CD4-positive, alpha-beta memory T cell (primary cell): ENCODE measurements at places on chromosomes 4 and X. TPM values are rescaled to one million over a fixed set of nuclear protein-coding genes. Genes with fewer than 3 reads are reported as not detected.

GRCh38 chrX:46244451-46244850, 300.8 kb downstream of the ZNF674 start:
- no peaks in the 10 kb centered on the region for H3K4me1 ChIP-seq
- H3K27me3 ChIP-seq = no peaks in the 10 kb centered on the region
- H3K27ac ChIP-seq = no peak overlapping the region
- DNase-seq = no peak

DNA sequence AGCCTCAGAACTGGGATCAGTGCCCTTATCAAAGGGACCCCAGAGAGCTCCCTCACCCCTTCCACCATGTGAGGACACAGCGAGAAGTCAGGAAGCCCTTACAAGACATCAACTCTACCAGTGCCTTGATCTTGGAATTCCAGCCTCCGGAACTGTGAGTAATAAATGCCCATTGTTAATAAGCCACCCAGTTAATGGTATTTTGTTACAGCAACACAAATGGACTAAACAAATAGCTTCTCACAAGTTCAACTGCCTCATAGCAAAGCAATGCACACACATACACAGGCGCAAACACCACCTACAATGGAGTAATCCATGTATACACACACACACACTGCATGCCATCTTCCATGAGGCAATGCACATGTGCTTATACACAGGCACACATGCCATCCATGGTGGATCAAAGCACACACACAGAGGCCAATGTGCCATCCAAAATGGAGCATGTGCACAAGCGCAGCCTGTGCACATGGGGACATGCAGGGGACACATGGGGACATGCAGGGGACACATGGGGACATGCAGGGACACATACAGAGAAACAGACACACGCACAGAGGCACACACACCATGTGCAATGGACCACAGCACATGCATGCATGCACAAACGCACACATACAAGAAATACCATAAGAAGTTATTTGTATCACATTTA, 137.6 kb upstream of the TBL1X start:
- no peaks in the 10 kb centered on the region for H3K4me1 ChIP-seq
- no peak overlapping the region for H3K27ac ChIP-seq
- H3K4me3 ChIP-seq = no peak overlapping the region
- H3K27me3 ChIP-seq = no peaks in the 10 kb centered on the region

DNA sequence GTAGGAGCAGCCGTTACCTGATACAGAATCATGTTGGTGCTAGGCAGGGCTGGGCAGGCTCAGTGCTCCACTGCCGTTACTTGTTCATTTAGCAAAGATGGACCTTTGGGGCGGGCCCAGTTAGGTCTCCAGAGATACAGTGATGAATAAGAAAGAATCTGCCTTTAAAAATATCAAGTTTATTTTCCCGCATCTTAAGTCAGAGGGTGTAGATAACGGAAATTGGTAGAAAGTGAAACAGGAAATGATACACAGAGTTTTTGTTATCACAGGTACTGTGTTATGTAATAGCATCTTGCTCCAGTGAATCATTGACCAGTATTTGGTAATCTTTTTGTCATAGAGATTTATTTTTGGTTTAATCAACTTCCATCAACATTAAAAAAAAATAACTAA, 5.5 kb downstream of the TMEM131L start:
- peaks cover 22% of the 10 kb centered on the region for H3K36me3 ChIP-seq
- H3K27me3 ChIP-seq = no peaks in the 10 kb centered on the region
- H3K27ac ChIP-seq = peak overlapping the region; percentile 76
- peaks cover 57% of the 10 kb centered on the region for H3K4me1 ChIP-seq
- peak; percentile 76 for DNase-seq

CLIC2 gene
- total RNA-seq = 0.28 TPM

ZNF711 gene
- 1.3 TPM for total RNA-seq

- H3K4me3 ChIP-seq = no peak overlapping the region
- no peaks in the 10 kb centered on the region for H3K4me1 ChIP-seq
- no peak for DNase-seq
- peaks cover 30% of the 10 kb centered on the region for H3K36me3 ChIP-seq
- H3K27ac ChIP-seq = no peak overlapping the region
These were observed 246.5 kb downstream of the RAPGEF2 start for GRCh38 chr4:159349332-159349731.

- H3K4me1 ChIP-seq = no peaks in the 10 kb centered on the region
- H3K4me3 ChIP-seq = no peak overlapping the region
- H3K27me3 ChIP-seq = no peaks in the 10 kb centered on the region
- no peaks in the 10 kb centered on the region for H3K36me3 ChIP-seq
These were observed 31.1 kb upstream of the PDLIM3 start for GRCh38 chr4:185566425-185566824.

DNA sequence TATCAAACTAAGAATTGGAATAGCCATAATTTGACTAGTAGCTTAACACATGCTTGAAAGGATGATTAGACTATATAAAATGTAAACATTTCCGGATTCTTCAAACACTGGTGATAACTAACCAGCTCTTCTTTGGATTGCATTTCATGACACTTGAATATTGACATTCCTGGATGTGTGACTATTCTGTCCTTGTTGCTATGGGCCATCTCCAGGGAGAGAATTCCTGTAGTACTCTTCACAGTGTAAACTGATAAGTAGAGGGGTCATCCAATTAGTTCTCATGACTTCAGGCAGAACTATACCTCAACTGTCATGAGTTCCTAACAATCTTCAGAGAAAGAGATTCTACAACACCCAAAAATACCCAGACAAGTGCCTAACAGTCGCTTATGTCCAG, 1026.7 kb upstream of the TENM3 start:
- DNase-seq = no peak
- no peaks in the 10 kb centered on the region for H3K4me1 ChIP-seq
- H3K27ac ChIP-seq = no peak overlapping the region
- no peaks in the 10 kb centered on the region for H3K27me3 ChIP-seq
- H3K4me3 ChIP-seq = no peak overlapping the region
- H3K36me3 ChIP-seq = no peaks in the 10 kb centered on the region

- H3K27ac ChIP-seq = no peak overlapping the region
- no peaks in the 10 kb centered on the region for H3K36me3 ChIP-seq
- H3K27me3 ChIP-seq = no peaks in the 10 kb centered on the region
- no peaks in the 10 kb centered on the region for H3K4me1 ChIP-seq
- no peak overlapping the region for H3K4me3 ChIP-seq
These were observed 24.2 kb upstream of the ARHGEF9 start for GRCh38 chrX:63809173-63809572.

GJB1 gene
- not detected for total RNA-seq

- DNase-seq = peak; percentile 2
- H3K27me3 ChIP-seq = no peaks in the 10 kb centered on the region
- no peak overlapping the region for H3K27ac ChIP-seq
These were observed 331.0 kb upstream of the EMCN start for GRCh38 chr4:100848841-100849240.

DNA sequence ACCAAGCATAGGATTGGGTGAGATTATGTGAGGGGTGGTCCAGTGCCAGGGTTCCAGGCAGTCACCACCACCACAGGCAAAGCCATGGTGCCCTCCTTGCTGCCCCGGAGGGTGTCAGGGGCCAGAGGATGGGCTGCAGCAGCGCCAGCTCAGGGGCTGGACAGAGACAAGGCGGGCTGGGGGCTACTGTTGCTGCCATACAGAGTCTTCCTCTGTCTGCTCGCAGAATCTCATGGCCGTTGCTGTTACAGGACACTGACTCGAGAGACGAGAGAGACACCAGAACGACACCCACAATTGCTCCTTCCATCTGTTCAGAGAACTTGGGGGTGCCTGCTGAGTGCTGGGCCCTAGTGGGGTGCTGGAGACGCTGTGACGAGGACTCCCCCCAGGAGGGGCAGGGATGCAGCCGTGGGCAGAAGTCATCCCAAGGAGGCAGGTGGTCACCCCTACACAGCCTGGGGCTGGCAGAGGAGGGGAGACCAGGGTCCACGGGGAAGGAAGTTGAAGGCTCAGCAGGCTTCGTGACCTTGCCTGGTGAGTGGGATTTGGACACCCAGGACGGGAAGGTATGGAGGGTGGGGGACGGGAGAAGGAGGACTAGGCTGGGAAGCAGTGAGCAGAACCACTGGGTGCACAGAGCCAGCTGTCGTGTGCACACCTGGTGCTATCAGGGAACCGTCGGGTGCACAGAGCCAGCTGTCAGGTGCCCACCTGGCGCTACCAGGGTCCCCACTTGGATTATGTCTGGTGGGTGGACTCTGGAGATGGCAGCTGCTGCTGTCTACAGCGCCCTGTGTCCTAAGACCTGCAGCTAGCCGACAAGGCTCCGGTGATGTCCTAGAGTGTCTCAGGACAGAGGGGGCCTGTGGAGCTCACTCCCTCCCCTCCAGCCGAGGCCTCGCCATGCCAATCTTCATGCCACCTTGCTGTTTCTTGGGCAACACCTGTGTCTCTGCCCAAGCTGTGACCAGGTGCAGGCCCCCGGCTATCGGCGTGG, 43.9 kb upstream of the HMX1 start:
- DNase-seq = no peak
- peaks cover 6% of the 10 kb centered on the region for H3K4me1 ChIP-seq
- no peak overlapping the region for H3K27ac ChIP-seq
- H3K4me3 ChIP-seq = no peak overlapping the region
- no peaks in the 10 kb centered on the region for H3K27me3 ChIP-seq

- H3K4me1 ChIP-seq = peaks cover 6% of the 10 kb centered on the region
- H3K27me3 ChIP-seq = no peaks in the 10 kb centered on the region
- no peaks in the 10 kb centered on the region for H3K36me3 ChIP-seq
- DNase-seq = no peak
- no peak overlapping the region for H3K4me3 ChIP-seq
These were observed 33.2 kb upstream of the OCIAD2 start for GRCh38 chr4:48939785-48940184.

DNA sequence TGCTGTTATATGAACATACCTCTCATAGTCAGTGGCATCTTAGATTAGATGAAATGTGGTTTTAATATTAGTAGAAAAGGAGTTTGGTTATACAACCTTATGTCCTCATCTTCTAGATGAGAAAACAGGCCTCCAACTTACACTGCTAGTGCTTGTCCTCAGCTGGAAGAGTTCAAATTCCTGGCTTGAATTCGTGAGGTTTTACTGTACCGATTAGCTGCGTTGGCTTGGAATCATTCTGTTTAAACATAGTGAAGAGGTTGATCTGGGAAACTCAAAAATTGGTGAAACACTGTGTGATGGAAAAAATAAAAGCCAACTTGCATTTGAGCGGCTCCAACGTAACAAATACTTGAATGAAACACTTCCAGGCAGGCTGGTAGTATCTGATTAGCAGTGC, 81.0 kb downstream of the LNX1 start:
- H3K4me1 ChIP-seq = no peaks in the 10 kb centered on the region
- no peak for DNase-seq
- H3K4me3 ChIP-seq = no peak overlapping the region

DNA sequence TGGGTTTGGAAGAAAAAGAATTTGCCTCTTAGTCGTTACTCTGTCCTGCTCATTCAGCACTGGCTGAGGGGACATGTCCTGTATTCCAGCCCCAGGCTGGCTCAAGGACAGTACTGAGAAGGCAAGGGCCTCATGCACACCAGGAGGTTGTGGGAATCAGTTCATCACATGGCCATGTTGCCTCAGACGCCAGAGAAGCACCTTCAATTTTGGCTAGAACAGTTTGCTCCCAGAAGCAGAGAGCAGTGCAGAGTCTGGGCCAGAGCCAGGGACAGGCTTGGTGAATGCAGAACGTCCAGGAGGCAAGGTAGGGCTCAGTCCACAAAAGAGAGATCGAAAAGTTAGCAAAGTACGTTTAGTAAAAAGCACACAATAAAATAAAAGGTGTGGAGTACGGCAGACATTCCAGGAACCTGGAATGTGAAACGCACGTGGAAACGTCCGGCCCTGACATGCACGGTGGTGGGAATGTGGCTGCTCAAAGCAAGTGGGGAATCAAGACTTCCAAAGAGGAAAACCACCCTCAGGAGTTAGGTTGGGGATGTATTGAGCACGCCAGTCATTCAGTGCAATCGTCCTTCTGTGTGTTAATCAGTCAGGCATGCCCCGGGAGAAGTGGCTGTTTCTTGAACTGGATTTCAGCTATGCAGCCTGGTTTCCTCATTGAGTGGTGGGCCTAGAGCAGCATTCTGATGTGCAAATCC, 1.2 kb upstream of the SLC2A9 start:
- H3K27me3 ChIP-seq = no peaks in the 10 kb centered on the region
- no peak for DNase-seq
- H3K4me3 ChIP-seq = no peak overlapping the region
- H3K27ac ChIP-seq = no peak overlapping the region
- H3K4me1 ChIP-seq = peaks cover 14% of the 10 kb centered on the region

GRCh38 chrX:39564751-39565150, 533.0 kb downstream of the BCOR start:
- H3K36me3 ChIP-seq = no peaks in the 10 kb centered on the region
- no peaks in the 10 kb centered on the region for H3K4me1 ChIP-seq
- no peak for DNase-seq
- no peak overlapping the region for H3K4me3 ChIP-seq
- no peak overlapping the region for H3K27ac ChIP-seq

ZDHHC15 gene
- 0.53 TPM for total RNA-seq

DNA sequence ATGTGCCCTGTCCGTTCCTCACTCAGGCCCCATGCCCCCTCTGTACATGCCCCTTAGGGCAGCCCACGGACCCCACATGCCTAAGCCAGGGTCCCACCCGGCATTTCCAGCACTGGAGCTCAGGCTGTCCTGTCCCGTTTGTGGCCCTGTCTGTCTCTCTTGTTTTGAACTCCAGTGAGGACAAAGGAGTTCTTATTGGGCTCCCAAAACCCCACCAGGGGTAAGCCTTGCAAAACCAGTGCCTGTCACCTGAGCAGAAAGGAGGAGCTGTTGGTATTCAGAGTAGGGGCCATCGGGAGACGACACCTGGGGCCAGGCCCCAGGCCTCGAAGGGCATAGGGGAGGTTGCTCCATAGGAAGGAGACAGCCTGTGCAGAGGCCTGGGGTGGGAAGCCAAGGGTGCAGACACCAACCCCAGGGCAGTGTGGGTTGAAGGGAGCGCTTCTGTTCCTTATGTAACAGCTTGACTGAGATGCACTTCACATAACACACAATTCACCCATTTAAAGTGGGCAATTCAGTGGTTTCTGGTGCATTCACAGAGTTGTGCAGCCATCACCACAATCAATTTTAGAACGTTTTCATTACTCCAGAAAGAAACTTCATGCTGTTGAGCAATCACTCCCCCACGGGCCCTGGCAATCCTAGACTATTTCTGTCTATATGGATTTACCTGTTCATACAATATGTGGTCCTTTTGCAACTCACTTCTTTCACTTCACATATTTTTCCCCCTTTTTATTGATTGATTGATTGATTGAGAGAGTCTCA, 31.7 kb downstream of the MAN2B2 start:
- H3K4me1 ChIP-seq = no peaks in the 10 kb centered on the region
- H3K4me3 ChIP-seq = no peak overlapping the region
- DNase-seq = no peak
- peaks cover 68% of the 10 kb centered on the region for H3K36me3 ChIP-seq

RAB33A gene
- total RNA-seq = 10.1 TPM

DNA sequence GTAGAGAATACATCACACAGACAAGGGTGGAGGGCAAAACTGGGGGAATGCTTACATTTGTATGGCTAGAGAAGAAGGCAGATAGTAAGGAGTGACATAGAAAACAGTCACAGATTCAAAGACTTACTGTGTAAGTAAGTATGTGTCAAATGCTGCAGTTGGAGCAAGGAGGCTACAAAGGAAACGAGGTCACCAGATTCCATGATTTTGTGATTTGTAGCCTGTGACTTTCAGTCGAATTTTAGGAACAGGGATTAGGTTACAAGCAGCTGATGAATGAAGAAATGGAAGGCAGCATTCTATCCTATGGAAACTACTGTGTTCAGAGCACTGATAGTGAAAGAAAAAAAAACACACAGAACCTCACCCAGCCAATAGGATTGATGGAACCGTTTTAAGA, 407.9 kb downstream of the IL15 start:
- peaks cover 4% of the 10 kb centered on the region for H3K4me1 ChIP-seq
- H3K36me3 ChIP-seq = peaks cover 3% of the 10 kb centered on the region
- H3K4me3 ChIP-seq = no peak overlapping the region

- no peaks in the 10 kb centered on the region for H3K4me1 ChIP-seq
- no peaks in the 10 kb centered on the region for H3K27me3 ChIP-seq
- H3K4me3 ChIP-seq = no peak overlapping the region
- no peaks in the 10 kb centered on the region for H3K36me3 ChIP-seq
- H3K27ac ChIP-seq = no peak overlapping the region
These were observed 1639.8 kb downstream of the RPA4 start for GRCh38 chrX:98523521-98523920.
